Frontal cortex (tissue), 4 donors: ENCODE measurements at places on chromosomes 1 and 21. TPM values are rescaled to one million over a fixed set of nuclear protein-coding genes. Genes with fewer than 3 reads are reported as not detected.

DNA sequence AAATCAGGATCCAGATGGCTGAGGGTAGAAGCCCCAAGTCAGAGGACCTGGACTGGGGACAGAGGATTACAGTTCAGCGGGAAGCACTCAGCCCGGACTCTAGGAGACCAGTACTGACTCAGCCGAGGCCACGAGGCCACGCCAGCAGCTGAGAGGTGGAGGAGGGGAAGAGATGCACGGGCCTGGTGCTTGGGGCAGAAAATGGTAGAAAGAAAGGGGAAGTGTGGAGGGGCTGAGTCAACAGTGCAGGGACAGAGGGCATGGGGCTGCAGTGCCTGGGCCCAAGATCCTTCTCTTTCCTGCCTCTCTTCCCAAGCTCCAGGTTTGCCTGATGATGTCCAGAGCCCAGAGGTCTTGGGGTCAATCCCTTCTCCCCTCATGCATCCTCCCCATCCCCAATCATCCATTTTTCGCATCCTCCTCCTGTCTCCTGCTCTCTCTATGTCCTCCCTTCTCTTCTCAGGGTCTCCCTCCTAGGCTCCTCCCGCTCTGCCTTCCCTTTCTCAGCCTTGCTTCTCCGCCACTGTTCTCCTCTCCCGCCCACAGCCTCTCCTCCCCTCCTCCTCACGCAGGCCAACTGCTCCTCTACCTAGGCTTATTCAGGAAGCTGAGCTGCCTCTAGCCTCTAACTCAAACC is 7.7 kb downstream of the ARHGEF2 start:
- DNase-seq, result peak; percentile 67

- DNase-seq, result no peak
Observed at GRCh38 chr1:228003461-228004330, 3.1 kb upstream of the WNT3A start.

- DNase-seq, result no peak
Observed at GRCh38 chr1:221230605-221231004, 351.4 kb downstream of the HLX start.

DNA sequence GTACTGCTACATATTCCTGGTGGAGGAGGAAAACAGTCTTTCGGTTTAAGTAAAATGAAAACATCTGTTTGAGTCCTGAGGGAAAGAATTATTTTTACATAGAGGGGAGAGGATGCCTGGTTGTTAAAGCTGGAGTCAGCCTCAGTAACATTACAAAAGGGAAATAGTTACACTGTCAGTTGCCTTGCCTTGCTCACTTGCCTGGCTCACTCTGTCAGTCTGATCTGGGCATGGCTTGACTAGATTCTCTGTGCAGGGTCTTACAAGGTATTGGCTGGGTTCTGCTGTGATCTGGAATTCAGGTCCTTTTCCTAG is 8.4 kb upstream of the UBE2U start:
- no peak for DNase-seq

- no peak for DNase-seq
Observed at GRCh38 chr1:197984289-197984688, 67.1 kb downstream of the LHX9 start.

- no peak for DNase-seq
Observed at GRCh38 chr21:15433091-15433490, 296.7 kb upstream of the USP25 start.

- DNase-seq, result no peak
Observed at GRCh38 chr21:34642211-34643075, 26.4 kb upstream of the CLIC6 start.

DNA sequence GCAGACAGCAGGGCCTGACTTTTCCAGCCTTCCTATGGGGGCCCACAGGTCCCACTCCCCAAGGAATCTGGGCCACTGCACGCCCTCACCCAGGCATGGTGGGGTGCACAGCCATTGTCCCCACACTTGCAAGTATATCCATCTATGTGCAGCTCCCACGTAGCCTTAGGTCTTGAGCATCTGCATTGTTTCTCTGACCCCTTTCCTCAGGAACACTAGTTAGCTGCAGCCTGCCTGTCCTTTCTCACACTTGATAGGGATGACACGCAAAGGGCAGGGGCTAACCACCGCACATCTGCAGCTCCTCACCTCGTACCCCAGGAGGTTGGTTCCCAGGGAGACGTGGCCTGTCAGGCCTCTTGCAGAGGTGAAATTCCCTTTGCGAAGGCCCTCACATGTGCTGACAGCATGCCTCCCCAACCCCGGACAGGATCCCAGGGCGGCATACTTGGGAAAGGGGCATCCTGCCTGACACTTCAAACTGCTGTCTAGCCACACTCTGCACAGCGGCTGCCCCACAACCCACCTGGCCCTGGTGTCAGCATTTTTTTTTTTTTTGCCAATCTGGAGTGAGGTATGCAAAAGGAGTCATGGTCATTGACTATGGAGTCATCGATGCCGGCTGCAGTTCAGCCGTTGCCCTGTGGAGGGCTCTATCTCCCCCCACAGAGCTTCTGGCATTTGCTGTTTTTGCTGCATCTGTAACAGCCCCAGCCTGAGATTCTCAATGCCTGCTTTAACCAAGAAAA is 5.0 kb downstream of the JMJD4 start:
- peak; percentile 61 for DNase-seq

DNA sequence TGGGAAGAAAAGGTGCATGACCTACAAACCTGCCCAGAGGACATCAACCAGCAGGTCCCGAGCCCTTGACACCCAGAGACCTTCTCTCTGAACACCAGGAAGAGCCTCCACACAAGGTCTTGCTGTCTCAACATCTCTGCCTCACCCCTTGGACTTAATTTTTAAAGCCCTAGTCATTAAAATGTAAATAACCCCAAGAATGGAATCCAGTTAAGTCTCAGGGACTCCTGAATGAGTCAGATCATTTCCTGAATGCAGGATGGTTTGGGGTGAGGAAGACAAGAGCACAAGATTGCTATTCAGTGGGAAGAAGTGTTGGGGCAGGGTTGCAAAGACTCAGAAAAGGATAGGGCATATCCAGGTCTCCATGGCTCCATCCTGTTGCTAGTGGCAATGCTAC is 17.8 kb upstream of the GRIK3 start:
- no peak for DNase-seq

- no peak for DNase-seq
Observed at GRCh38 chr1:246930830-246931548, 759 bp downstream of the AHCTF1 start.

AK2 gene
- 23.2 TPM for total RNA-seq

RCSD1 gene
- 4.5 TPM for total RNA-seq

OR2L3 gene
- 0.41 TPM for total RNA-seq

VCAM1 gene
- 16.3 TPM for total RNA-seq

MSH4 gene
- total RNA-seq, result 1.6 TPM

GBP4 gene
- 0.82 TPM for total RNA-seq

LPAR3 gene
- 0.82 TPM for total RNA-seq

DNAJC6 gene
- 120 TPM for total RNA-seq

PTPN7 gene
- total RNA-seq, result not detected
